GM12878 (cell line): ENCODE measurements at places on chromosomes 12 and 14. TPM values are rescaled to one million over a fixed set of nuclear protein-coding genes. Genes with fewer than 3 reads are reported as not detected.

GRCh38 chr14:94805680-94806288 is 35.9 kb upstream of the GSC start:
- H3K27me3 ChIP-seq, result no peaks in the 10 kb centered on the region
- no peak for DNase-seq
- no peaks in the 10 kb centered on the region for H3K4me1 ChIP-seq
- no peak overlapping the region for H3K4me3 ChIP-seq
- H3K36me3 ChIP-seq, result no peaks in the 10 kb centered on the region

DNA sequence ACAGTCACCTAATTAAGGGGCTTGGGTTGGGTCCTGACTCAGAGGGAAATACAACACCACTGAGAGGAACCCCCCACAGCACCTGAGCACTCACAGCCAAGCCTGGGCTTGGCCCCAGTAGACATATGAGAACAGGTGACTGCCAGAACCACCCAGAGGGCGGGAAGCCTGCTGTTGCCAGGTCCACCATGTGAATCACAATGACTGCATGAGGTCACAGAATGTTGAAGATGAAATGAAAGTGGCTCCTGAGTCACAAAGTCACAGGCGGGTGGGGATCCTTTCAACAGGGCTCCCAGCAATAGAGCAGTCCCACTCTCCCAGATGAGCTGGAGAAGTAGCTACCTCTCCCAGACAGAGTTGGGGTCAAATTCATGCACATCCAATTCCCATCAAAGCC is at the start of gene LRRC74A:
Gene LRRC74A (plus strand): TSS at position 287 of the 400 bp plus-strand sequence. CDS start 290 bp downstream, outside the sequence.
- DNase-seq, result no peak
- H3K4me3 ChIP-seq, result no peak within 1 kb of the TSS
- H3K27me3 ChIP-seq, result no peaks in the 10 kb centered on the region
- H3K27ac ChIP-seq, result no peak within 1 kb of the TSS

GRCh38 chr12:130179191-130179590 is 16.9 kb downstream of the FZD10 start:
- H3K4me3 ChIP-seq, result no peak overlapping the region
- H3K36me3 ChIP-seq, result no peaks in the 10 kb centered on the region
- H3K4me1 ChIP-seq, result no peaks in the 10 kb centered on the region
- DNase-seq, result no peak
- H3K27ac ChIP-seq, result no peak overlapping the region
- no peaks in the 10 kb centered on the region for H3K27me3 ChIP-seq

- DNase-seq, result peak; percentile 3
- no peak overlapping the region for H3K4me3 ChIP-seq
- H3K27me3 ChIP-seq, result no peaks in the 10 kb centered on the region
- H3K27ac ChIP-seq, result no peak overlapping the region
Measured at GRCh38 chr12:81809829-81810595, 50.9 kb upstream of the PPFIA2 start.

DNA sequence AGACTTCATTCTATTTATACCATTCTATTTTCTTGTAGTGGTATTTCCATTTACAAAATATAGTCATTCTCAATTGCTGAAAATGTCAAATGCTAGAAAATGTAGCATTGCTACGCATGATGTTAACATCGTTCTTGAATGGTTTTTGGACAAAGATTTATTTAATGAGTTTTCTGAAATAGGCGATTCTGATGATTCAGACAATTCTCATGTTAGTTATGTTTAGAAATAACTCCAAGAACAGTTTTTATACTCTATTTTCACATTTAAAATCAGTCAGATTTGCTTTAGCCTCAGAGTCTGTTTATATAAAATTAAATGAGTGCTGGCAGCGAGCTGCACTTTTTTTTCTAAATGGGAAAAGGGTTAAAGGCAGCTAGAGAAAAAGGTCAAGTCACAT is 414.8 kb upstream of the MGAT4C start:
- no peaks in the 10 kb centered on the region for H3K27me3 ChIP-seq
- no peaks in the 10 kb centered on the region for H3K4me1 ChIP-seq
- H3K36me3 ChIP-seq, result no peaks in the 10 kb centered on the region
- no peak overlapping the region for H3K4me3 ChIP-seq
- no peak for DNase-seq

GRCh38 chr12:6285063-6285477 is 25.4 kb upstream of the PLEKHG6 start:
- no peak overlapping the region for H3K27ac ChIP-seq
- no peaks in the 10 kb centered on the region for H3K4me1 ChIP-seq
- no peaks in the 10 kb centered on the region for H3K27me3 ChIP-seq
- no peak overlapping the region for H3K4me3 ChIP-seq

- no peak overlapping the region for H3K4me3 ChIP-seq
- DNase-seq, result no peak
Measured at GRCh38 chr14:33693237-33693636, 257.6 kb downstream of the EGLN3 start.

- no peak overlapping the region for H3K4me3 ChIP-seq
- no peaks in the 10 kb centered on the region for H3K27me3 ChIP-seq
- H3K36me3 ChIP-seq, result no peaks in the 10 kb centered on the region
- no peak overlapping the region for H3K27ac ChIP-seq
- no peaks in the 10 kb centered on the region for H3K4me1 ChIP-seq
Measured at GRCh38 chr14:44291366-44291915, 215.6 kb downstream of the FSCB start.

DNA sequence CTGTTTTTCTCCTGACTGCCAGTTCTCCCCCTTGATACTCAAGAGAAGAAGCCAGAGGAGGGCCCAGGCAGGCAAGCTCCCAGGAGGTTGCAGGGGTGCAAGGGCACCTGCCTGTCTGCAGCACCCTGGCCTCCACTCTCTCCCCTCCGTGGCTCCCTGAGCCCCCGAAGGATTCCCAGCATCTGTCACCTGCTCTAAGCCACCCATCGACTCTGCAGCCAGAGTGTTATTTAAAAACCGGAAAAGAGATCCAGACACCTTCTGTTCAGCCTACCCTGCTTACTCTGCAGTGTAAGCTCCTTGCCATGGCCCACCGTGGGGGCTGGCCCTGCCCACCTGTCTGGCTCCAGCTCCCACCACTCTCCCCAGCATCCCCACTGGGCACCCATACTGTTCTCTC is 121.4 kb downstream of the KSR2 start:
- DNase-seq, result no peak
- H3K4me3 ChIP-seq, result no peak overlapping the region
- no peak overlapping the region for H3K27ac ChIP-seq
- H3K27me3 ChIP-seq, result no peaks in the 10 kb centered on the region
- no peaks in the 10 kb centered on the region for H3K36me3 ChIP-seq

GRCh38 chr12:13135371-13136178 is 32.1 kb upstream of the GSG1 start:
- no peak for DNase-seq
- H3K4me1 ChIP-seq, result no peaks in the 10 kb centered on the region
- no peaks in the 10 kb centered on the region for H3K36me3 ChIP-seq
- no peaks in the 10 kb centered on the region for H3K27me3 ChIP-seq
- H3K27ac ChIP-seq, result no peak overlapping the region

GRCh38 chr14:22386924-22387775 is 201.9 kb downstream of the DAD1 start:
- H3K36me3 ChIP-seq, result no peaks in the 10 kb centered on the region
- H3K27me3 ChIP-seq, result no peaks in the 10 kb centered on the region
- H3K4me3 ChIP-seq, result no peak overlapping the region
- peak; percentile 77 for DNase-seq
- peaks cover 69% of the 10 kb centered on the region for H3K4me1 ChIP-seq

DNA sequence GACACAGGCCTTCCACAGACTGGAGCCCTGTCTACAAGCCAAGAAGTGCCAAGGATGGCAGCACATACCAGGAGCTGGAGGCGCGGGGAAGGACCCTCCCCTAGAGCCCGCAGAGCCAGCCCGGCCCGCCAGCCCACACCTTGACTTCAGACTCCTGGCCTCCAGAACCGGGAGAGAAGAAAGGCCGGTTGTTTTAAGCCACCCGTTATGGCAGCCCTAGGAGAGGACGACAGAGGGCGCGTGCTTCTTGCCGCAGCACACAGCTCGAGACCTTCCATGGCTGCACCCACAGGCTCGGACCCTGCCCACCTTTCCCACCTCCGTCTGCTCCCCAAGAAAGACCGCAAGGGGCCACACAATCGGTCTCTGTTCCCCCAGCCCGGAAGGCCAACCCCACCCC is 53.7 kb downstream of the RNF34 start:
- H3K27me3 ChIP-seq, result no peaks in the 10 kb centered on the region
- DNase-seq, result no peak
- H3K27ac ChIP-seq, result no peak overlapping the region
- H3K4me1 ChIP-seq, result peaks cover 10% of the 10 kb centered on the region
- peaks cover 26% of the 10 kb centered on the region for H3K36me3 ChIP-seq

GRCh38 chr12:85423947-85424346 is 143.9 kb downstream of the ALX1 start:
- no peaks in the 10 kb centered on the region for H3K36me3 ChIP-seq
- no peaks in the 10 kb centered on the region for H3K4me1 ChIP-seq
- H3K27ac ChIP-seq, result no peak overlapping the region
- no peak for DNase-seq
- no peaks in the 10 kb centered on the region for H3K27me3 ChIP-seq

GRCh38 chr12:22627371-22627770 is 2.4 kb downstream of the ETNK1 start:
- H3K4me1 ChIP-seq, result no peaks in the 10 kb centered on the region
- no peak for DNase-seq
- peak overlapping the region; percentile 87 for H3K27ac ChIP-seq

DNA sequence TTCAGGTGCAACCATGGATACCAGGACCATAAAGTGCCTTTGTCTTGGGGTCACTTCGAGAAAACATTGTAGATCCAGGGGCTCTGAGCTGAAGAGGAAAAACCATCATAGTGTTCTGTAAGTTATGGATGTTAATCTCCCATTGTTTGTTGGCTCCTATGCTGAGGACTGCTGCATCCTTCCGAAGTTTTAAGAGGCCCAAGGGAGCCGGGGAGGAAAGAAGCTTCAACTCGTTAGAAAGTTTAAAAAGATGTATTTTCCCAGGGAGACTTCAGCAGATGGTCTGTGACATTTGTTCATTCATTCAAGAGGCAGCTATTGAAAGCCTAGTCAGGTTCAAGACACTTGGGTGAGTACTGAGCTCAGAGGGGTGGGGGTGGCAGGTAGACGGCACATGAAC is 378.8 kb upstream of the TBX3 start:
- no peaks in the 10 kb centered on the region for H3K4me1 ChIP-seq
- H3K27me3 ChIP-seq, result no peaks in the 10 kb centered on the region
- no peaks in the 10 kb centered on the region for H3K36me3 ChIP-seq
- DNase-seq, result no peak
- H3K4me3 ChIP-seq, result no peak overlapping the region
- H3K27ac ChIP-seq, result no peak overlapping the region

DNA sequence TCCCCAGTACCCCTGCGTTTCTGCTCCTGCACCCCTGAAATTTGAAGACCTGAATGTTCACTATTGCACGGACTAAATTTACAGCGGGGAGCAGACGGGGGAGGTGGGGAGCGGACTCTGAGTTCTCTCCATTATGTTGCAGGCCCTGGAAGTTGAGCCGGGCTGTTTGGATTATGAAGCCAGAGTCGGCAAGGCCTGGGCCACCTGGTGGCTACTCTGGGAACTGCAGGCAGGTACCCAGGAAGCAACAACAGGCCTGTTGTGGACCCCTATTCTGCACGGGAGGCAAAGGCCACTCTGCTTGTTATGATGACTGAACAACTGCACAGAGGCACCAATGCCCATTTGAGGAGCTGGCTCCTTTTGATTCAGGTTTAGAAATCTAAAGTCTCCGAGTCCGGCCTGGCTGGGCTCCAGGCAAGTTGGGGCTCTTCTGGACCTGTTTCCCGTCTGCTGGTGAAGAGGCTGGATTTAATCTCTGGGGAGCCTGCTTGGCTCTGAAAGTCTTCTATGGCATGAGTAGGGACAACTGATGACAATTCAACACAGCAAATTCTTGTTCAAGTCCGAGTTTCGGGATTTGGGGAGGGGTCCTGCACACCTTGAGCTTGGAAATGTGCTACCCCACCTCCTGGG is 34.1 kb upstream of the FAM181A start:
- H3K36me3 ChIP-seq, result no peaks in the 10 kb centered on the region
- peaks cover 6% of the 10 kb centered on the region for H3K27me3 ChIP-seq
- DNase-seq, result no peak
- no peak overlapping the region for H3K4me3 ChIP-seq

GRCh38 chr14:36579001-36579555 is 3.3 kb downstream of the NKX2-8 start:
- H3K4me3 ChIP-seq, result no peak overlapping the region
- no peak for DNase-seq
- H3K27ac ChIP-seq, result no peak overlapping the region
- no peaks in the 10 kb centered on the region for H3K36me3 ChIP-seq

- H3K4me1 ChIP-seq, result no peaks in the 10 kb centered on the region
- no peak for DNase-seq
- H3K27me3 ChIP-seq, result no peaks in the 10 kb centered on the region
- no peak overlapping the region for H3K27ac ChIP-seq
Measured at GRCh38 chr12:127165567-127166392, 1101.2 kb upstream of the TMEM132C start.

- no peak overlapping the region for H3K4me3 ChIP-seq
- no peaks in the 10 kb centered on the region for H3K27me3 ChIP-seq
- H3K27ac ChIP-seq, result no peak overlapping the region
- DNase-seq, result no peak
- H3K4me1 ChIP-seq, result no peaks in the 10 kb centered on the region
Measured at GRCh38 chr12:14326699-14327098, 38.8 kb upstream of the ATF7IP start.

- H3K4me3 ChIP-seq, result no peak overlapping the region
- no peaks in the 10 kb centered on the region for H3K36me3 ChIP-seq
- H3K4me1 ChIP-seq, result no peaks in the 10 kb centered on the region
- no peak for DNase-seq
Measured at GRCh38 chr14:34649344-34649743, 19.4 kb upstream of the SNX6 start.

DNA sequence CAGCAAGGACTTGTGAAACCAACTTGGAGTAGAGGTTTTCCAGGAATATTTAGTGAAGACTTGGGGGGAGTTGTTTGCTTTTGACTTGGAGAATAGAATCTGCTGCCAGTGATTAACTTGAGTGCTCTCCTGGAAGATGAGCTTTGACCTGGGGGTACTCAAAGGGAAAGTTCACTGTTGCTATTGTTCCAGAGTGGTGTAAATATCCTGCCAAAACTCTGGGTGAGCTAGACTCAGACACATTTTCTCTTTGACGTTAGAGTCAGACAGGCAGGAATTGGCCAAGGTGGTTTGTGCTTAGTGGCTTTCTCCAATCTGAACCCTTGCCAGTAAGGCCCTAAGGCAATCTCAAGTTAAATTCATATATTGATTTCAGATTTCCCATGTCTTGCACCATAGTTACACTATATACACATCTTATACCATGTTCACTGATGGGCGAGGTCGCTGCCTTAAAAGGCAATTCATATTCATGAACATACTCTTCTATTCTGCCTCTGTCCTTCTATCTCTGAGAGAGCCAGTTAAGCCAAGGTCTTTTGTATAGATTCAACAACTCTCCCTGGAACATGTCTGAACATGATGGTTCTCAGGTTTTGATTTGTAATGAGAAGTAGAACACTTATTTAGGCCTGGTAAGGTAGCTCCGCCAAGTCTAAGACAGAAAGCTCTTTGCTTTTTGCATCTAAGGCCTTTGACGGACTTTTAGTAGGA is 204.6 kb upstream of the SLC38A2 start:
- H3K27ac ChIP-seq, result no peak overlapping the region
- no peaks in the 10 kb centered on the region for H3K4me1 ChIP-seq
- no peaks in the 10 kb centered on the region for H3K27me3 ChIP-seq
- no peaks in the 10 kb centered on the region for H3K36me3 ChIP-seq

Gene B4GALNT1
- 0.08 and 0.38 TPM in 2 replicates for total RNA-seq

Gene GNB3
- 0.16 and 0.46 TPM in 2 replicates for total RNA-seq

Gene FAM181A
- not detected in 2 replicates for total RNA-seq

Gene DNAJC22
- total RNA-seq, result 0.15 and 0.19 TPM in 2 replicates

Gene FAM161B
- total RNA-seq, result 0.87 and 1.0 TPM in 2 replicates

Gene NEUROD4
- not detected in 2 replicates for total RNA-seq

Gene SPTB
- total RNA-seq, result 0.03 and 0.11 TPM in 2 replicates

Gene DRAM1
- 38.7 and 41.6 TPM in 2 replicates for total RNA-seq

Gene SLC10A1
- not detected in 2 replicates for total RNA-seq

Gene NAA30
- total RNA-seq, result 10.5 and 13.9 TPM in 2 replicates
